Ovary (tissue), 10 donors: ENCODE measurements at places on chromosomes 12 and 14. TPM values are rescaled to one million over a fixed set of nuclear protein-coding genes. Genes with fewer than 3 reads are reported as not detected.

Gene RPGRIP1
- total RNA-seq: not detected

Gene CCDC177
- not detected for total RNA-seq

Gene LIN52
- total RNA-seq: 12.5 TPM

Gene CSAD
- total RNA-seq: 24.7 TPM

Gene C14orf39
- not detected for total RNA-seq

Gene CLEC2A
- not detected for total RNA-seq

Gene ARHGDIB
- 24.0 TPM for total RNA-seq

Gene SLC25A47
- total RNA-seq: not detected

Gene CLEC14A
- total RNA-seq: 24.6 TPM

Gene RD3L
- not detected for total RNA-seq

Gene BIN2
- total RNA-seq: 1.5 TPM

Gene FAR2
- total RNA-seq: 1.5 TPM

Gene ORAI1
- 4.5 TPM for total RNA-seq

Gene C12orf56
- total RNA-seq: not detected

Gene P2RX7
- 10.8 TPM for total RNA-seq

Gene ANO4
- total RNA-seq: 7.4 TPM

Gene CCDC85C
- total RNA-seq: 2.1 TPM

Gene IFT81
- 17.2 TPM for total RNA-seq

Gene BEGAIN
- total RNA-seq: 4.5 TPM

Gene ANKRD33
- not detected for total RNA-seq

Gene PLBD1
- total RNA-seq: 2.9 TPM

Gene HNRNPC
- total RNA-seq: 611 TPM

Gene BEST3
- not detected for total RNA-seq

Gene PLA2G1B
- 2.9 TPM for total RNA-seq

Gene KCNH5
- total RNA-seq: not detected

Gene SPIC
- total RNA-seq: not detected

Gene GPR84
- 0.12 TPM for total RNA-seq

Gene PPFIA2
- total RNA-seq: 2.5 TPM

Gene DNAJC22
- total RNA-seq: 0.47 TPM

Gene AMHR2
- 21.2 TPM for total RNA-seq

Gene EXD2
- 11.3 TPM for total RNA-seq

Gene PAPOLA
- total RNA-seq: 119 TPM

Gene PZP
- 0.18 TPM for total RNA-seq

Gene CLEC4D
- not detected for total RNA-seq

Gene TAS2R20
- total RNA-seq: 1.9 TPM

Gene ALDH1L2
- total RNA-seq: 0.83 TPM

Gene ITGB7
- total RNA-seq: 2.9 TPM

Gene TSPAN8
- total RNA-seq: 55.4 TPM

Gene EPS8
- total RNA-seq: 56.2 TPM

Gene KRT3
- total RNA-seq: not detected

Gene CYP27B1
- 1.2 TPM for total RNA-seq

Gene FOXA1
- total RNA-seq: not detected

Gene KLRC1
- total RNA-seq: not detected

Gene KRT78
- total RNA-seq: not detected

Gene KRT7
- 34.3 TPM for total RNA-seq

Gene CEP170B
- total RNA-seq: 9.9 TPM

Gene DCN
- total RNA-seq: 2,871 TPM

Gene KLRK1
- 0.12 TPM for total RNA-seq

Gene NINJ2
- not detected for total RNA-seq

Gene CPSF6
- 46.2 TPM for total RNA-seq

Gene ADCY4
- total RNA-seq: 7.8 TPM

Gene COCH
- not detected for total RNA-seq

Gene AGAP2
- 0.69 TPM for total RNA-seq

Gene MCRS1
- 56.2 TPM for total RNA-seq
